Activated T-helper 17 cell treated with anti-CD3 and anti-CD28 coated beads, Interleukin-2, amount 50 U/mL, for 72 hours (primary cell): ENCODE measurements at places on chromosomes 6 and 20.

DNA sequence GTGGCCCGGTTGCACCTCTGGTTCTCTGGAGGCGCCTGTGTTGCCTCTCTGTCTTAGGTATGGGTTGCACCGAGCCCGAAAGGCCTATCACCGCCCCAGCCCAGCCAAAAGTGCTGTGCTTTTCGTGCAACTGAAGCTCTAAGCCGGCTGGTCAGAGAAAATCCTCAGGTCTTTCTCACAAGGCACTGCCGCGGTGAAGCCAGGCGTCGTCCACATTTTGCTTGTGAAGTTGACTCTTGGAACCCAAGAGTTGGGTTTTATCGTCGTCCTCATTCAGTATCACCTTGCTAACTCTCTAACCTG lies 726 bp upstream of the EMILIN3 start:
- ATAC-seq: no peak

DNA sequence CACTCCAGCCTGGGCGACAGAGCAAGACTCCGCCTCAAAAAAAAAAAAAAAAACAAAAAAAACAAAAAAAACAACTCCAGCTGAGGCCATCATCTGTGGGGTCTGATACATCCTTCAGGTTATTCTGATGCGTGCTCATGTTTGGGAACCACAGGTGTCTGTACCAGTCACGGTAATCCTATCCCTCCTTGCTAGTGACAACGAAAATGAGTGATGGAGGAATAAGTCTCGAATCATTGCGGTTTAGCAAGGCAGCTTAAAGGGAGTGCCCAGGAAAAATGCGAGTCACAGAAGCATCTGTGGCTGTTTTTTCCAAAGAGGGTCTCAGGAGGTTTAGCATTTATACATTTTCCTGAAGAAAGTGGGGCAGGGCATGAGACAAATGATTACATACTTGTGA lies 48.8 kb downstream of the MCUR1 start:
- ATAC-seq: no peak

DNA sequence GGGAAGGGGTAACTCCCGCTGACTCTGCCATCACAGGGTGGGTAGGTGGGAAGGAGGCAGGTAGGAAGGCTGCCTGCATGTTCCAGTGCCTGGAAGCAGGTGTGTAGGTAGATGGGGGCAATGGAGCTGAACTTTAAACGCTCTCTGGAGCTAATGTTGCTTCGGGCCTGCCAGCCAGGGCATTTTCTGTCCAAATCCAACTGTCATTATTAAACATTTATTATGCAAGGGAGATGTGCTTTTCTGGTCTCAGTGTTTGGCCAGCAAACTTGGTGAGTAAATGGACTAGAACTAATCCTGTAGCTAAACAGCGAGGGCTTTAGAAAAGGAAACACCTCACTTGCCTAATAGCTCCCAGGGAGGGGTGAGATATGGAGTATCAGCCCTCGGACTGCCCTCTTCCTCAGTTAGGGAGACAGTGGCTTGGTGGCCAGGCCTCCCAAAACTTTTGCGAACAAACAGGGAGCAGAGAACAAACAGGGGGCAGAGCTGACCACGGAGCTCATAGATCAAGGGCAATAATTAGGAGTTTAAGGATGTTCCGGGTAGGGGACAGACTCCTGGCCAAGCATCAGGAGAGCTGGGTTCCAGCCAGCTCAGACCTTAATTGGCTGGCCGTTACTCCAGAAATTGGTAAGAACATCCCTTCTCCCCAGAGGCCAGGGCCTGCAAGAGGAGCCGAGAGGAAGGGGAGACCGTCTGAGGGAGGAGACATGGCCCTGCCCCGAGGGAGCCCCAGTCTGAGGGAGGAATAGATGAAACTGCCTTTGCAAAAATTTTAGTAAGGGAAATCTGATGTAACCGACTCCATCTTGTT lies 131.1 kb downstream of the VEGFA start:
- ATAC-seq: no peak

- ATAC-seq: no peak
These were observed 21.2 kb upstream of the PCMTD2 start for GRCh38 chr20:64234291-64234791.

- no peak for ATAC-seq
These were observed 219.8 kb upstream of the ARID1B start for GRCh38 chr6:156557251-156557910.

- no peak for ATAC-seq
These were observed 16.6 kb downstream of the HRH3 start for GRCh38 chr20:62203378-62204030.

DNA sequence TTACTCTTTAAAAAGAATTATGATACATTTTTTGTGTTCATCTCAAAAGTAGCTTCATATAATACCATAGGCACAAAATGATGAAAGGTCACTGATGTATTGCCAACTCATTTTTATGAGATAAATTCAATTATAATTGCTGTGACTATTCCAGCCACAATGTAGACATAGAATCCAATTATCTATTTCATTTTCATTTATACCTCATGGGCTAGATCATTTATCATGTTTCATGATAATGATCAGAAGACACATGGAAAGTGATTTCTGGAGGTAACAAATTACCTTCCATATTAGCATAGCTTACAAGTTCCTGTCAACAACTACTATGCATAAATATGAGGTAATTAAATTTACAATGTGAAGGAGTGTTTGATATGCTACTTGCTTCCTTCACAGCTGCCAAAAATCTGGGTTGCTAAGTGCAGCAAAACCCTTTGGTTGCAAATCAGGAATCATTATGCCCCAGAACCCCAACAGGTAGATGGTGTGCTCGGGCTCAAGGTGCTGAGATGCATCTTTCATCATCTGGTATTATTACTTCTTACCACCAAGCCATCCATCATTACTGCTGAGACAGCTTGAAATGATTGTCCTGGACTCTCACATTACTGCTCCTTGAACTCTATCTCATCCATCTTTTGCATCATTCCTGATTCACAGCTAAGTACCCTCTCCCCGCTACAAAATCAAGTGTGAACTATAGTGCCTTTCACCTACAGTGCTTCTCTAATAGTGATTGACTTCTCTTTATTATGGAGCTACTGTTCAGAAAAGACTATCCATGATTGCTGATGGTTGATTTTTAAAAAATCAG lies 306.0 kb upstream of the THEMIS start:
- ATAC-seq: no peak

DNA sequence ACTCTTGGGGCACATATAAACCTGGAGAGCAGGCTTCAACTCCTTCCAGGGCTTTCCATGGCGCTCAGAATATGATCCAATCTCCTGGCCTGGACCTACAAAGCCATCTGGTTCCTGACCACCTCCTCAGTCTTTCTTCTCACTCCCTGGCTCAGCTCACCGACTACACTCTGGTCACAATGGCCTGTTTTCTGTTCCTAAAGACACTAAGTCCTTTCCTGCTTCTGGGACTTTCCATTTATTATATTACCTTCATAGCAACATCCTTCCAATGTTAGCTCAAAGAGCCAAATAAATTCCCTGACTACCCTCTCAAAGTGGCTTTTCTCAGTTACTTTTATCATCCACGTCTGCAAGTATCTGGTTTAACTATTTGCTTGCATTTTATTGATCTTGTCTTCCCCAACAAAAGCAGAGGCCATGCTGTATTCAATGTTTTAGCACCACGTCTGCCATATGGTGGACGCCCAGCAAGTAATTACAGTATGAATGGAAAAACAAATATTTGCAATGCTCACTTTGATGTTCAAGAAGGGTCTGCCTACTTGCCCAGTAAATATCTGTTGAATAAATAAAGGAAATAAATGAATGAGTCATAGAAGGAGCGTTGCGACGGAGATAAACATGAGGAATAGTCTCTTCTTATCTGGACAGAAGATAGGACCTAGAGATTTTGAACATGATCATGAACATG lies 328.4 kb downstream of the ESR1 start:
- ATAC-seq: no peak

GRCh38 chr20:46353500-46354206 lies 45.4 kb upstream of the CDH22 start:
- no peak for ATAC-seq

- peak; percentile 76 for ATAC-seq
These were observed 39.7 kb downstream of the TRAM2 start for GRCh38 chr6:52537001-52537753.

GRCh38 chr6:110398778-110399177 lies 16.6 kb downstream of the DDO start:
- ATAC-seq: no peak

DNA sequence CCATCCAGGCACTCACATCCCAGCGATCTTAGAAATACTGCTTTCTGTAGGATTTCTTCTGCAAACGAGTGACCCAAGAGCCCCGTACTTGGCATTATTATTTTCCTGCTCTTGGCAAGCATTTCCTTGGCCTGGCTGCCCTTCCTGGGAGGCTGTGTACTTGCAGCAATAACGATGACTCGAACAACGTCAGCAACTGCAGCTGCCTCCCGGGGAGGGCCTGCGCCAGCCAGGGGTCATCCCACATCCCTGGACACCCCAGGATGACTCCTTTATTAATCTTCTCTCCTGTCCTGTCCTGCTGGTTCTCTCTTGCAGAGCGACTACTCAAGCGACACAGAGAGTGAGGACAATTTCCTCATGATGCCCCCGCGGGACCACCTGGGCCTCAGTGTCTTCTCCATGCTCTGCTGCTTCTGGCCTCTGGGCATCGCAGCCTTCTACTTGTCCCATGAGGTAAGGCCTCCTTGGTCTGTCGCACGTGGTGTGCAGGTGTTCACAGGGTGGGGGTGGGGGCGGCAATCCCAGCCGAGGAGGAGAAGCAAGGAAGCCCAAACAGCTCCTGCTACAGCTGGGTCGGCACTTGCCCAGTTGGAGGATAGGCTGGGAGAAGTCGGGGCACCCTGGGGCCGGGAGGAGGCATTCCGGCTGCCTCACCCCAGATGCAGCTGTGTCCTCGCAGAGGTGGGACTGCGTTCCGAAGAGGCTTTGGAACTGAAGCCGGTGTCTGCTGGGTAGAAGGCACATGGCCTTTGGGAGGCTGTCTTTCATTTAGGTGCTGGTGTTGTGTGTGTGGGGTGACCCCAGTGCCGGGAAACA lies 115.3 kb downstream of the SYNDIG1 start:
- no peak for ATAC-seq

GRCh38 chr20:63966172-63966943 lies 3.4 kb downstream of the ZNF512B start:
- no peak for ATAC-seq

GRCh38 chr6:127058027-127058426 lies 60.4 kb upstream of the RSPO3 start:
- ATAC-seq: no peak

DNA sequence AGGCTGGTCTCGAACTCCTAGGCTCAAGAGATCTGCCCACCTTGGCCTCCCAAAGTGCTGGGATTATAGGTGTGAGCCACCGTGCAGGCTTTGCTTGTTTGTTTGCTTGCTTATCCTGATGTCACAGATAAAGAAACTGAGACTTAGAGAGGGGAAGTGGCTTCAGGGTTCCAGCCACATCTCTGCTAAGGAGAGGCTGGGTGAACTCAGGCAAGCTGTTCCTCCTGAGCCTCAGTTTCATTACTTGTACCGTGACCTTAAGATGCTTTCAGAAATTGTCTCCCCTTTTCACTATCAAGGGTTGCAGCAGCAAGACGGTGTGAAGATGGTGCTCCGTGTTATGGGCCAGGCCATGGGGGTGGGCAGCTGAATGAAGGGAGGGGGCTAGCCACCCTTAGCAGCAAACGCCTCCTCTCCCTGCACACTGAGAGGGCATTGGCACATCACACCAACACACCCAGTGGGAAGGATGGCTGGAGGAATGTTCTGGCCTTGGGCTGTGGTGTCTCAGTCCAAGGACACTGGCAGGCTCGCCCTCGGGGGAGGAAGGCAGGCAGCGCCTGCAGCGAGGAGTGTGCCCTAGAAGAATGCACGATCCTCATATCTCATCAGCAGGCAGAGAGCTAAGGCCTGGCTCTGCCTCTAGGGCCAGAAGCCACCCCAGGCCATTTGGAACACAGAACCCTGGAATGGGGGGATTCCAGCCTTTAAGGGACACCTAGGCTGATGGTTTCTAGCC lies 48.2 kb upstream of the TLDC2 start:
- ATAC-seq: peak; percentile 49

GRCh38 chr20:62227977-62228958 lies 8.2 kb upstream of the HRH3 start:
- ATAC-seq: no peak

DNA sequence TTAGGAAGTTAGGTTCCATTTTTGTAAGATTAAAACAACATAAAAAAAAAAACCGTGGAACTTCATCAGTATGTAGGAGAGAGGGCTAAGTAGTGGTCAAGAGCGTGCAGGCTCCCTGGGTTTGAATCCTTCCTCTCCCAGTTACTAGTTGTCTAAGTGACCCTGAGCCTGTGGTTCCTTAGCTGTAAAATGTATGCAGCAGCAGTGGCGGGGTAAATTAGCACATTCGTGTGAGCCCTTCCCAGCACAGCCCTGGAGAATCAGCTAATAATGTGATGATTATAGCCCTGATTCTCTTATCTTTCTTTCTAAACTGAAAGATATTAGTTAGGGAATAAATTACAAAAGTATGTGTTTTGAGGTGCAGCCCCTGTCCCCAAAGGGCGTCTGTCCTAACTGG lies 32.6 kb downstream of the TM9SF4 start:
- no peak for ATAC-seq

GRCh38 chr6:79077715-79078074 lies 359 bp downstream of the PHIP start:
- peak; percentile 30 for ATAC-seq

GRCh38 chr6:132446141-132446854 lies 45.0 kb upstream of the MOXD1 start:
- no peak for ATAC-seq

DNA sequence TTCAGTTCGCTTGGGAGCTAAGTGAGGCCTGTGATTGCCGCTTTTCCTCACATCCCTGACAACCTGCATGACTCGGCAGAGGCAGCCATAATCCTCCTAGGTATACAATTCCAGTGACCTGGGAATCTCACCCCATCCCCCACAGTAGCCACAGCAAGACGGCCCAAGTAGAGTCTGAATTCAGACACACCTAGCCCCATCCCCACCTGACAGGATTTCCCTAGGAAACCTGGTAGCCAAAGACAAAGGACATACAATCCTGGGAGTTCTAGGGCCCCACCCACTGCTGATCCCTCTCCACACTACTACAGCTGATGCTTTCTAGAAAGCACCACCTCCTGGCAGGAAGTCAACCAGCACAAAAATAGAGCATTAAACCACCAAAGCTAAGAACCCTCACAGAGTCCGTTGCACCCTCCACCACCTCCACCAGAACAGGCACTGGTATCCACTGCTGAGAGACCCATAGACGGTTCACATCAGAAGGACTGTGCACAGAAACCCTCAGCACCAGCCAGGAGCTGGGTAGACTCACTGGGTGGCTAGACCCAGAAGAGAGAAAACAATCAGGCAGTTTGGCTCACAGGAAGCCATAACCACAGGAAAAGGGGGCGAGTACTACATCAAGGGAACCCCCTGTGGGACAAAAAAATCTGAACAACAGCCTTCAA lies 17.9 kb upstream of the RUNX2 start:
- ATAC-seq: peak; percentile 75

DNA sequence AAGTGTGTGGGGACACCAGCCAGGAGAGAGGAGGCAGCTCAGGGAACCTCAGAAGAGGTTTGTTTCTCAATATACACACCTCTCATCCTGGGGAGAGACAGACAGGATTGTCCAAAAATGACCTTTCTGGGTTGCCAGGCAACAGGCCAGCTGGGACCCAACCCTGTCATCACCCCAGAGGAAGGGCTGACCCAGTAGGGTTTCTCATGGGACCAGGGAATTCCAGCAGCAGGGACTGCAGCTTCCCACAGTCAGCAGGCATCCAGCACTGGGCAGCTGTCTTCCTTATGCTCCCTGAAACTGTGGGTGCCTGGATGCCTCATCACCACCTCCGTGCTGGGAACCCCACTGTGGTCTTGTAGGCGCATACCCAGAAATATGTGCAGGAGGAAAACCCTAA lies 1.3 kb downstream of the C20orf202 start:
- ATAC-seq: no peak
